ENCODE measurements at places on chromosomes 7 and 10. TPM values are rescaled to one million over a fixed set of nuclear protein-coding genes. Genes with fewer than 3 reads are reported as not detected.

PDAP1 gene
- total RNA-seq = 105 TPM

CTAGE4 gene
- not detected for total RNA-seq

GPR15LG gene
- total RNA-seq = not detected

TEX47 gene
- not detected for total RNA-seq

DNA sequence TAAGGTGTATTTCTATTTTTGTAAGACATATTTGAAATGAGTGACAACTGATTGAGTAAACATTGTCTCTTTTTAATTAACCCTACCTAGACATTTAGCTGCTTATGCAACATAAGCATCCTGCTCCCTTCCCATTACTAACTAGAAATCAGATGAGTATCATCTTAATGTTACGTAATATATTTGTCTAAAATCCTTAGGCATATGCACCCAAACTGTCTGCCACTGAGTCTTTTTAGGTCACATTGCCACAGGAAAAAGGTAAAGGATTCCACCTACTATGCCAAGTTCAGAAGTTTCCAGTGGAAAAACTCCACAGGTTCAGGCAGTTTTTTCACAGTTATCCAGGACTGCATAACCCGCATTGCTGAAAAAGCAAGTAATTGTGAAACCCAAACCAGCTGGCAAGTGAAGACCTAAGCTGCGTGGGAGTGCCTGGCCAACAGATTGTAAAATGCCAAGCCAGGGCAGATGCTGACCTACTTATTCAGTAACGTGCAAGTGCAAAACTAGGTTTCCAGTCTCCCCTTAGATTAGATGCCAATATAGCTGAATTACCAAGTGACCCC is 983.7 kb downstream of the GATA3 start:
- H3K27me3 ChIP-seq = no peaks in the 10 kb centered on the region
- no peak overlapping the region for H3K4me3 ChIP-seq
- H3K4me1 ChIP-seq = no peaks in the 10 kb centered on the region
- no peaks in the 10 kb centered on the region for H3K36me3 ChIP-seq
- no peak overlapping the region for H3K27ac ChIP-seq
- DNase-seq = no peak

ANKRD22 gene
- not detected for total RNA-seq

DNA sequence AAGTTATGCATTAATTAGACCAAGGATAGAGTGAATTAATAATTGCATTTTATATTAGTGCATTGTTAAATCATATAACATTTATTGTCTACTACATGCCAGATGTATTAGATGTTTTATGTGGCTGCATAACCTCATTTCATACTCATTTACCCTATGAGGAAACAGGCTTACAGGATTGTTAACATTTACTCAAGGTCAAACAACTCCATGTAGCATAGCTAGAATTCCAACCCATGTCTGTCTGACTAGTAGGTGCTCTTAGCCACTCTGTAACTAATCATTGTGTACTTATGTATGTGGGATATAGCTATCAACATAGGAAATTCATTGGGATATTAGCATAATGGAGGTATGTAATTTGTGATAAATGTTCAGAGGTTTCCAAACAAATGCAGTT is 46.3 kb downstream of the PHYHIPL start:
- H3K4me3 ChIP-seq = no peak overlapping the region
- H3K27me3 ChIP-seq = peaks cover 5% of the 10 kb centered on the region
- no peak for DNase-seq
- H3K27ac ChIP-seq = no peak overlapping the region

DNA sequence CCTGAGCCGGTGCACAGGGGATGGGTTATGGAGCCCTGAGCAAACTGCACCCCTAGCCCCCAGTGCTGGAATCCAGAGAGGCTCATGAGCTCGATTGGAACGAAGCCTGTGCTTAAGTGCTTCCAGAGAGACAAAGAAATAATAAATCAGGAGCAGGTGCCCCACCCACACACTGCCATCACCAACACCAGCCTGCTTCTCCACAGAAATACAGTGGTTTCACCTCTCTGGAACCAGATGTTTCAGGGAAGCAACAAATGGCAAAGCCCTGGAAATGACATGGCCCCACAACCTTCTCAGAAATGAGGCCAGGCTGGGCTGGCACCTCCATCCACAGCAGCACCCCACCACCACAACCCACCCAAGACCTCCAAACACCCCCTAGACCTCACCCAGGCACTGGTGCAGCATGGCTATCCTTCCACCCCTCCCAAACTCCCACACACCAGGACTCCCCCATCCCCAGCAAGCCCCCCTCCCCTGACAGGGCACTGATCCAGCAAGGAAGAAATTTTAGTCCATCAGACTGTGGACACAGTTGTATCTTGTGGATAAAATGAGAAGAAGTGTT is 4.1 kb upstream of the SLC18A3 start:
- H3K27ac ChIP-seq = no peak overlapping the region
- DNase-seq = no peak
- peaks cover 6% of the 10 kb centered on the region for H3K4me1 ChIP-seq
- peaks cover 64% of the 10 kb centered on the region for H3K27me3 ChIP-seq
- H3K36me3 ChIP-seq = no peaks in the 10 kb centered on the region
- H3K4me3 ChIP-seq = no peak overlapping the region

DNA sequence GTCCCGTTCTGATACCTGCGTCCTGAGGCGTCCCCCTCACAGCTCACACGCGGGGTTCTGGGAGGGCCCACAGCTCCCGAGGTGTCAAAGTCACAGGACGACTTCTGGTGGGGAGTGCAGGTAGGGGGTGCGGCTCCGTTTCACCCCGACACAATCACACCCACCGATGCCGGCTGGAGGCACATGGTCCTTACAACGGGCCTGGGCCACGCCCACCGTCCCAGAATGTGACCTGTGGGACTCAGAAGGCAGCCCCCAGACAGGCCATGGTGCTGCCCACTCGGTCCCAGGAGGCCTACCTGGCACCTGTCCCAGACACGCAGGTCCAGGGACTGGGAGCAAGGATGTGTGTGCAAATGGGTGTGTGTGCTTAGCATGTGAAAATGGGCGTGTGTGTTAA is 86.0 kb downstream of the UNCX start:
- no peaks in the 10 kb centered on the region for H3K36me3 ChIP-seq
- no peaks in the 10 kb centered on the region for H3K4me1 ChIP-seq
- peaks cover 2% of the 10 kb centered on the region for H3K27me3 ChIP-seq
- H3K27ac ChIP-seq = no peak overlapping the region
- DNase-seq = no peak
- no peak overlapping the region for H3K4me3 ChIP-seq

RPEL1 gene
- not detected for total RNA-seq

GRCh38 chr10:55305285-55305684 is 504.3 kb upstream of the PCDH15 start:
- no peak for DNase-seq
- no peaks in the 10 kb centered on the region for H3K27me3 ChIP-seq
- H3K4me1 ChIP-seq = no peaks in the 10 kb centered on the region

DNA sequence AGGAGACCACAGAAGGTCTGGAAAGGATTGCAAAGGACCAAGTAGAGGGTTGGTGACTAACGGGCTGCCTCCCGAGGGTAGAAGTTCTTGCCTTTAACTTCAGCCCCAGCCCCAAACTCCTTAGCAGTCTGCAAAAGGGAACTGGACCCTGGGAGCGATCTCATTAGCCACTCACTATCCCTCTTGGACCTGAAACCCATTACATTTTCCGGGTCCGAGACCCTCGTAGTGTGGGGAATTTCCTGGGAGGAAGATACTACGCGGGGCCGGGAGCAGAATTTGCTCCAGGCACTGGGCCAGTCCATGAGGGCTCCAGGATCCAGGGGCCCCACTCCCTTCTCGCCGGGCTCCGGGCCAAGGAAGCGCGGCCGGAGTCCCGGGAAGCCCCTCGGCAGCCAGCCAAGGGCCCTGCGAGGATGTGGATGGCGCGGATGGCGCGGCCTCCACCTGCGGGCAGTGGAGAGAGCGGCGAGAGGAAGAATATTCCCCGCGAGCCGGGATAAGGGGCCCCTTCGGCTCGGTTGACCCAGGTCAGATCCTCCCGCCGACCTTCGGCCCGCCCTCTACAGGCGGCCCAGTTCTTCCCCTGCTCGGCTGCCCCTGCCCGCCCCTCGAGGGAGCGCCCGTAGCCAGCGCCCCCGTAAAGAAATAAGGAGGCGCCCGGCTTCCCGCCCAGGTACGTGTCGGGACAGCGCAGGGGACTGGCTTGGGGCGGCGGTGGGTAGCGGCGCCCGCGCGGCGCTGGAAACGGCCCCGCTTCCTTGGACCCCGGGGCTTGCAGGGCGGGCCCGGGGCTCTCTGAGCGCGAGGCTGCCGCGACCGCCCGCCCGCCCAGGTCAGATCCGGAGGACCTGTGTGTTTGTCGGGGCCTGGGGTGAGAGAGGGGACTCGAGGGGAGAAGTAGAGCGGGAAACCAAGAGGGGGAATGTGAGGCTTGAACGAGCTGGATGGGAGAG is at the start of gene MYO3A:
TSS of gene MYO3A (plus strand) at position 577 of the 956 bp plus-strand sequence. CDS start 17,882 bp downstream, outside the sequence.
- peaks cover 10% of the 10 kb centered on the region for H3K4me1 ChIP-seq
- H3K27me3 ChIP-seq = peaks cover 26% of the 10 kb centered on the region
- DNase-seq = peak; percentile 15
- peak within 1 kb of the TSS; percentile 83 for H3K4me3 ChIP-seq
- no peaks in the 10 kb centered on the region for H3K36me3 ChIP-seq

DNA sequence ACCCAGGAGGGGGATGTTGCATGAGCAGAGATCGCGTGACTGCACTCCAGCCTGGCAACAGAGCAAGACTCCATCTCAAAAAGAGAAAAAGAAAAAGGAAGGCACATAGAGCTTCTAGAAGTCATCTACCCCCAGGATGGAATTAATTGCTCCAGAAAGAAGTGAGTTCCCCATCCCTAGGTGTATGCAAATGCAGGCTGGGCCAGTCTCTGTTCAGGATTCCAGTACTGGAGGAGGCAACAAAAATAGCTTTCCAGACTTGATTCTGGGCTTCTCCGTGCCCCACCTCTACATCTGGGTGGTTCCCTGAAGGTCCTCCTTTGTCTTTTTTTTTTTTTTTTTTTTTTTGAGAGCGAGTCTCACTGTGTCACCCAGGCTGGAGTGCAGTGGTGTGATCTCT is 28.6 kb downstream of the CASTOR2 start:
- no peaks in the 10 kb centered on the region for H3K27me3 ChIP-seq
- no peaks in the 10 kb centered on the region for H3K36me3 ChIP-seq
- H3K4me3 ChIP-seq = no peak overlapping the region
- H3K4me1 ChIP-seq = no peaks in the 10 kb centered on the region
- no peak overlapping the region for H3K27ac ChIP-seq
- no peak for DNase-seq

GRCh38 chr7:158458096-158458495 is 129.5 kb downstream of the PTPRN2 start:
- H3K27me3 ChIP-seq = no peaks in the 10 kb centered on the region
- no peak overlapping the region for H3K27ac ChIP-seq
- H3K4me1 ChIP-seq = no peaks in the 10 kb centered on the region
- no peak overlapping the region for H3K4me3 ChIP-seq
- no peaks in the 10 kb centered on the region for H3K36me3 ChIP-seq

CDHR1 gene
- total RNA-seq = 2.8 TPM

DNA sequence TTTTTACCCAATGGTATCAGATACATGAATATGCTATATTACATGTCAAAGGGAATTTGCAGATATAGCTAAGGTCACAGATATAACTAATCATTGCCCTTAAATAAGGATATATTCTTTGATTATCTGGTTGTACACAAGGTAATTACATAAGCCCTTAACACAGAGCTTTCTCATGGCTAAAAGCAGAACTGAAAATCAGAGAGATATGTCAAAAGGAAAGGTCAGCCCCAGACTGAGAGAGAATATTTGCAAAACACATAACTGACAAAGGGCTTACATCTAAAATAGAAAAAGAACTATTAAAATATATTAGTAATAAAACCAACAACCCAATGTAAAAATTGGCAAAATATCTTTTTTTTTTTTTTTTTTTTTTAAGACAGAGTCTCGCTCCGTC is 1029.5 kb upstream of the LRRN3 start:
- H3K27me3 ChIP-seq = no peaks in the 10 kb centered on the region
- no peaks in the 10 kb centered on the region for H3K36me3 ChIP-seq
- H3K4me3 ChIP-seq = no peak overlapping the region
- H3K27ac ChIP-seq = no peak overlapping the region
- no peak for DNase-seq

All from activated B cell treated with CpG ODN at 0.5 μM for 24 hours (primary cell).